ENCODE measurements at places on chromosomes 11 and 22.
A peak's percentile ranks its signal among the peaks of the same experiment; 100 is the strongest.

DNA sequence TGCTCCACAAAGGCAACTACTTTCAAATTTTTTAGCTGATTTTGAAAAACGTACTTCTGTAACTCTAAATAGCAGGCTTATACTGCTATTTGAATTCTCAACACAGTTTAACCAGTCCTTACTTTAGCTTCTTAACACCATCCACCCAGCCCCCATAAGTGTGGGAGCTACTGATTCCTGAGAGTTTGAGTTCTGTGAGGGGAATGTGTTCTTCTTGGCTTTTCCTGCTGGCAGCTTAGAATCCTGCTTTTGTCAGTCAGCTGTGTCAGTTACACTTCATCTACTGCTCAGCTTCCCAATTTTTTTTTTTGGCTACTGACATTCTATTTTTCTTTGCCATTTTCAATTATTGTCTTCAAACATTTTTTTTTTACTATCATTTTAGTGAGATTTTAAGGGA is 440.4 kb downstream of the INSC start:
- no peak for DNase-seq

GRCh38 chr22:47278655-47279054 is 516.2 kb downstream of the TBC1D22A start:
- no peak for DNase-seq

- DNase-seq, result no peak
Measured at GRCh38 chr22:42691440-42691839, 29.2 kb downstream of the A4GALT start.

- no peak for DNase-seq
Measured at GRCh38 chr22:27799015-27799826, 2.3 kb downstream of the MN1 start.

DNA sequence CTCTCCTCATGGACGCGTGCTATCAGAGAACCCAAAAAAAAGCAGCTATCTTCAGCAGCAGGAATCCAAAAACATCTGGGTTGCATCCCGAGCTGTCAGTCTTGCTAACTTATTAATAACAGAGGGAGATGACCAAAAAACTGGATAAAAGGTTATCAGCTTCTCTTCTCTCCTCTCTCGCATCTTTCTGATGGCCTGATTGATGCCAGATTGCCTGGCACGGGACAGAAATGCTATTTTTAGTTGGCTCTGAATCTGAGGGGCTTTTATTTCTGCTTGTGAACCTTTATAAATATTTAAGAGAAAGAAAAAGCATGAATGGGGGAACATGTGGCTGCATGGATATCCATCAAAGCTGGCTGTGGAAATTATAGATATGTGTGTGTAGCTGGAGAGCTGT is 230.3 kb downstream of the ETS1 start:
- DNase-seq, result no peak

DNA sequence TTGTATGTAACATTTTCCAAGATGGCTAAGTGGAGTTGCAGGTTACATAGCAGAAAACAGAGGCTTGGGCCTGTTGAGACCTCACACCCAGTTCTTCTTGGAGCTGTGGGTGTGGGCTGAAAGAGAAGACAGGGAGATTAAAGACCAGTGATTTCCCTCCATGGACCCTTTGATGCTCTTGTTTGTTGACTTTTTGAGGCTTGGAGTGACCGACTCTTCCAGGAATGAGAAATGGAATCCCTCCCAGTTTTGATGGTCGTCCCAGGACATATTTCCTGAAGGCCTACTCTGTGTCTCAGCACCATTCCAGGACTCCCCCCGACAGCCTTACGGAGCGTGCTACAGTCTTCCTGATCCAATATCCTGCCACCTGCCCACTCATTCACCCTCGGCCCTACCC is 96.9 kb downstream of the PTPRJ start:
- DNase-seq, result no peak

DNA sequence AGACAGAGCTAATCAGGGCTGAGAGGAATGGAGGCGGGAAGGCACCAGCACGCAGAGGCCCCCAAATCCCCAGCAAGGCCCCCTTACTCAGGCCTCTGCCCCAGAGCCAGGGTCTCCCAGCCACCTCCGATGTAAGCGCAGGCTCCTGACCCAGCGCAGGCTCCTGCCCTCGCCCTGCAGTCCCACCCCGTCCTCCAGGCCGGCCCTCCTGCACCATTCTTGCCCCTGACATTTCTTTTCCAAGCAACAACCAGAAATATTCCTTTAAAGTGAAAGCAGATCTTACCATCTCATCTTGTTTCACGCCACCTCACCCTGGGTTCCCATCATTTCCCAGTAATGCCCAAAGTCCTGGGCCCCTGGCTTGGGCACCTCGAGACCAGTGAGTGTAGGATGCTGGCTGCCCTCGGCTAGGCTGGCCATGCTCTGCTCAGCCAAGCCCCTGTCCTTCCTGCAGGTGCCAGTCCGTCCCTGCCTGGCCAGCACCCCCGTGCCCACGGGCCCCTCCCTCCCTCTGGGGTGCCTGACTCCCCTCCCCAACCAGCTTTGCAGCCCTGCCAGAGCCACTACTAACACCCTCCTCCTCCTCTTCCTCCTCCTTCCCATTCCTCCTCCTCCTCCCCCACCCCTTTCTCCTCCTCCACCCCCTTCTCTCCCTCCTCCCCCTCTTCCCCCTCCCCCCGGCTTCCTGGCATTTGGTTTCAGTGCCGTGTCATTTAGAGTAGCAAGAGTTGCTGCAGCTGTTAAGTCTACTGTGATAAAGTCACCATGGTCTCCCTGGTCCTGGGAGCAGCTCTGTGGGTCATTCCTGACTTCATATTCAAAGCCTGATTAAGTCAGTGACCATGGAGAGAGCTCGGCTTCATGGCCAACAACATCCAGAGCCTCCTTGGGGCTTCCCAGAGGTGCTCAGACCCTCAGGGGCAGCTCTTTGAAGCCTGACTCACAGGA is 78.7 kb downstream of the PIWIL3 start:
- DNase-seq, result no peak

- no peak for DNase-seq
Measured at GRCh38 chr11:126506789-126507188, 151.3 kb downstream of the ST3GAL4 start.

DNA sequence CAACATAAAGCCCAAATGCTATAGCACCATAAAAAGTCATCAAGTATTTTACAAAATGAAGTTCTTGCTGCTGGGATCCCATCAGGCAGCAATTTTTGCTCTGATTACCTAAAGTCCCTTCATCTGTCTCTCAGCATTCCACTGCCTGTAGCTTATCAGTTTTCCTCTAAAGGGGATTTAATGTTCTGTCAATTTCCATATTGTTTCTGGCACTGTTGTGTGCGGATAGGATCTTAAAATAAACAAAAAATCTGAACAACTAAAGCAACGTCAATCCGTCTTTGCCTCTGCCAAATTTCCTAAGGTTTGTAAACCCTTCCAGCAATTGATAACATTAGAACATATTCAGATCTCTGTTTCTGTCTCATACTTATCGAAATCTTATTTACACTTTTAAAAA is 1126.3 kb upstream of the RAG2 start:
- no peak for DNase-seq

DNA sequence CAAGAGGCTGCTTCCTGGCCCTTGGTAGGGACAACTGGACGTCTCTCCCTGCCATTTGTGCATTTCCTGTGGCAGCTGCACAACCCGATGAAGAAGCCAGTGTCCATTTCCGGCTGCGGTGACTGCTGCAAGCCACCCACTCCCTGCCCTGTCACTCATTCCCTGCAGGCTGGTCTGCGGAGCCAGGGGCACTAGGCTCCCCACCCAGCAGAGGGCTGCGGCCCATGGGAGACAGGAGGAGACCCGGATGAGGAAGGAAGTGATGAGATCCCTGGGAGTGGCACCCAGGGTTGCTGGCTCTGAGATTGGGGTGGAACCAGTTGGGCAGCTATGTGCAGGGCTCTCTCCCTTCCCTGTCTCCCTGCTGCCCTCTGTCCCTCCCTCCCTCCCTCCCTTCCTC is 10.0 kb upstream of the MYRF start:
- no peak for DNase-seq

- DNase-seq, result no peak
Measured at GRCh38 chr22:47450876-47451475, 688.5 kb downstream of the TBC1D22A start.

- DNase-seq, result no peak
Measured at GRCh38 chr11:128575961-128576350, 11.4 kb downstream of the ETS1 start.

- DNase-seq, result no peak
Measured at GRCh38 chr11:20161923-20162744, 1.9 kb upstream of the DBX1 start.

GRCh38 chr11:59802639-59803176 is 7.9 kb downstream of the MRPL16 start:
- peak; percentile 38 for DNase-seq

- DNase-seq, result no peak
Measured at GRCh38 chr11:35531246-35531645, 5.8 kb upstream of the PAMR1 start.

GRCh38 chr22:22881116-22882000 is 6.3 kb upstream of the IGLL5 start:
- DNase-seq, result no peak

DNA sequence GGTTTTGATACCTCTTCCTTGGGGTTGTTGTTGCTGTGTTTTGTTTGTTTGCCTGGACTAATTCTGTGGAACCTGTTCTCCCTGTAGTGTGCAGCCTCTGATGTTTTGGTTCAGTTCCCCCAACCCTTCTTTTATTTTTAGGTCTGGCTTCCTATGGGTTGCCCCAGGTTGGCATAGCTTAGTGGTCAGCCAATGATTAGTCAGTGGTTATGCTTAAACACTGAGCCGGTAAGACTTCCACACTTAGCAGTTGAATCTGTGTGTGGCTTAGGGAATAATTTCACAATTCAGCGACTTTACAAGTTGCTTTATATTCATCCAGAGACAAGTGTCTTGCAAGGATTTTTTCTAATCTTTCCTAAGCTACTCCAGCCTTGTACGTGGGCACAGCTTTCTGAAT is 78.6 kb upstream of the CLPB start:
- DNase-seq, result no peak

DNA sequence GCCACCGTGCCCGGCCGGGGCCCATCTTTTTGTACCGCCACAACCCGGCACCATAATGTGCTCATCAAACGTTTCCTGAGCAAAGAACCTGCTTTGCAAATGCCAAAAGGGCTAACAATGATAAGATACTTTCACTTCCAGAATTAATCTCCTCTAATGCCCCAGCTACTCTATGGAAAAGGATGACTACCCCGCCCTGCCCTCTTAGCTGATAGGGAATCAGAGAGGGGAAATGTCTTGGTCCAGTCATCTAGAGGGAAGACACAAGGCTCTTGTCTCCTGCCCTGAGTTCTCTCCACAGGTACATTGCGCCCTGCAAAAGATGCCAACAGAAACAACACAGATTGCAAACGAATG is 586 bp downstream of the TTLL1 start:
- DNase-seq, result no peak

- DNase-seq, result no peak
Measured at GRCh38 chr22:48605856-48606481, 1221.7 kb downstream of the BRD1 start.

DNA sequence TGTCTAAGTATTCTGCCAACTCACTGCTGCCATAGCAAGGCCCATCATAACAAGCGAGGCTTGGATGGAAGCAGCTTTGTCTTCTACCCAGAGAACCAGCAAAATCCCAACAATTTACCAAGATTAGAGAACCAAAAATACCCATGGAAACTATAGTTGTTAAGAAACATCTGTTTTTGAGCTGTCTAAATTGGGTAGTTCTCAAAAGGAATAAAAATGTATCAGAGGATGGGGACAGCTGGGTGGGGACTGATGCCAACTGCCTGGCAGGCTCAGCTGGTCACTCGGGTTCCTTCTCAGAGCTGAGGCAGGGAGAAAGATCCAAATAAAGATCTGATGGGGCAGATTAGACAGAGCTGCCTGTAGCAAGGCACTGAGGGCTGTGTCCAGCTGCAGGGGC is 85.9 kb upstream of the GRK3 start:
- no peak for DNase-seq

DNA sequence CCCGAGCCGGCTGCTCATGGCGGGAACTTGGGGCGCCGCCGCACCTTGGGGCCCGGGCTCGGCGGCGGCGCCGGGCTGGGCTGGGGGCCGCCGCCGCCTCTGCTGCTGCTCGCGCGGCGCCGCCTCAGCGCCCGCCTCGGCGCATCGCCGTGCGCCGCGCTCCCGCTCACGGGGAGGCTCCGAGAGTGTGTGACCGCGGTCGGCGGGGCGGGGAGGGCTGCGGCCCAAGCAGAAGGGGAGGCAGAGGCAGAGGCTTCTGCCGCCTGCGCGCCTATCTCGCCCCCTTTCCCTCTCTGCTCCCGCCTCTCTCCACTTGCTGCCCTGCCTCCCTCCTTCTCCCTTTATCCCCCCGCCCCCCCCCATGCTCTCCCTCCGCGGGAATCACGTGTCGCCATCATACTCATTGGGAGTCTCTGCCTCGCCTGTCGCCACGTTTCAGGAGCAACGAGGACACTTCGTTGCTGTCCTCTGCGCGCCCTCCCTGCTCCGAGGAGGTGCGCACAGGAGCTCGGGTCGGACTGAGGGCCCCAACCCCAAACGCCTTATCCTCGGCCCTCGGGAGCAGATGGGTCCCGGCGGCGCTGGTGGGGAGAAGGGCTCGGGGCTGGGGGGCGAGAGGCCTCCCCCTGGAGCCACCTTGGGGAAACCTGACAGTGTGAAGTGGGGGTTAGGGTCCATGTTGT is at the start of gene GUCY1A2:
Gene GUCY1A2, minus strand, starts transcription at position 258 of the 683 bp plus-strand sequence. CDS start 421 bp downstream, outside the sequence.
- no peak for DNase-seq

GRCh38 chr22:27895600-27895999 is 23.5 kb downstream of the PITPNB start:
- no peak for DNase-seq

Measured in C1 segment of cervical spinal cord (tissue), 14 donors.